Pancreas (tissue), 10 donors: ENCODE measurements at places on chromosomes 16 and 17. TPM values are rescaled to one million over a fixed set of nuclear protein-coding genes. Genes with fewer than 3 reads are reported as not detected.
A peak's percentile ranks its signal among the peaks of the same experiment; 100 is the strongest.

DNA sequence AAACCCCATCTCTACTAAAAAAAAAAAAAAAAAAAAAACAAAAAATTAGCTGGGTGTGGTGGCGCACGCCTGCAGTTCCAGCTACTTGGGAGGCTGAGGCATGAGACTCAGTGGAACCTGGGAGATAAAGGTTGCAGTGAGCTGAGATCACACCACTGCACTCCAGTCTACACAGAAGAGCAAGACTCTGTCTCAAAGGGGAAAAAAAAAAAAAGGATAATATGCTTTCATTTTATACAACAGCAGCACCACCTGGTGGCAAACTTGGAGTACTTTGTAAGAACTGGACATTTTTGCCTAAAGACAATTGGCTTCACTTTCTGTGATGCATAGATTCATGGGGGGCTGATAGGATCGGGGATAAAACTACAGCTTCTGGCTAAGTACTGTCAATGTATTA, 8.5 kb downstream of the CHTF8 start:
- DNase-seq: no peak

DNA sequence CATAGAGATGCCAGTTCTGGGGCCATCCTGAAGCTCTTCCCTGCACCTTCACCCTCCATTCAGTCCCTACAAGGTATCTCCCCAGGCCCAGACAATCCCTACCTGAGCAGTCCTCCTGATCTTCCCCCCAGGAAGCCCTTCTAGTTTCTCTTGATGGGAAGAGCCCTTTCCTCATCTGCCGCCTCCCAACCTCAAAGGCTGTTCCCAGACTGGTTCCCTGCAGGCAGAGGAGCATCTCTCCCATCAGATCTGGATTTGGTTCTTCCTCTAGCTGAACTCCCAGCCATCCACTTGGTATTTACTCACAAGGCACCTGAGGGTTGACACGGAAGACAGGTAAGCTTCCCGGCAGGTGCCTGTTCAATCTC, 24.6 kb upstream of the PHB1 start:
- no peak for DNase-seq

- no peak for DNase-seq
Measured at GRCh38 chr17:76491271-76492122, 9.7 kb downstream of the RHBDF2 start.

DNA sequence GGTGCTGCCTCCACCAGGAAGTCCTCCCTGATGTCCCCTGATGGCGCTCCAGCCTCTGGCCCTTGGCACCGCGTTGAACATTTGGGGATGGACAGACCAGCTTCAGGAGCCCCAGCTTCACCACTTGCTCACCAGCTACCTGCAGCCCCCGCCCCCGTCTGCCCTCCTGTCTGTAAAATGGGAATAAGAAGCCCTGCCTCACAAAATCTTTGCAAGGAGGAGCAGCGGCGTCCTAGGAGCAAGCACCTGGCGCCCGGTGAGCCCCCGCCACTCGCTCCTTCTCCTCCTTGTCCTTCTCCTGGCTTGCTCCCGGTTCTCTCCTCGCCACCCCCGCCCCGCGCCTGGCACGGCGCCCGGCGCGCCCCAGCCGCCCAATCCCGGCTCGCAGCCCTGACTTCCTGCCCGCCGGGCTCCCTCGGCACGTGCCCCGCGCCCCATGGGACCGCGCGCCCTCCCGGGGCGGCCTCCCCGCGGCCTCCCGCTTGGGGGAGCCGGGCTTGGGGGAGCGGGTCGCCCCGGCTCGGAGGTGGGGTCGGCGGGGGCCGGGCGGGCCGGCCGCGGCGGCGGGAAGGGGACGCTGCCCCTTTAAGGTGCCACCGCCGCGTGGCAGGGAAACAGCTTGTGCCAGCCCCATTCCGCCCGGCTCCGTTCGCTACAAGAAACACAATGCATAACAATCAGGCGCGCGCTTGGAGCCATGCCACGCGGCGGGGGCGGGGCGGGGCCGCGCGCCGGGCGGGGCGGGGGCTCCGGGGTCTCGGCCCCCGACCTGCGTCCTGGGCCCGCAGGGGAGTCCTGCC, 9.1 kb upstream of the PPP1R1B start:
- DNase-seq: peak; percentile 89

DNA sequence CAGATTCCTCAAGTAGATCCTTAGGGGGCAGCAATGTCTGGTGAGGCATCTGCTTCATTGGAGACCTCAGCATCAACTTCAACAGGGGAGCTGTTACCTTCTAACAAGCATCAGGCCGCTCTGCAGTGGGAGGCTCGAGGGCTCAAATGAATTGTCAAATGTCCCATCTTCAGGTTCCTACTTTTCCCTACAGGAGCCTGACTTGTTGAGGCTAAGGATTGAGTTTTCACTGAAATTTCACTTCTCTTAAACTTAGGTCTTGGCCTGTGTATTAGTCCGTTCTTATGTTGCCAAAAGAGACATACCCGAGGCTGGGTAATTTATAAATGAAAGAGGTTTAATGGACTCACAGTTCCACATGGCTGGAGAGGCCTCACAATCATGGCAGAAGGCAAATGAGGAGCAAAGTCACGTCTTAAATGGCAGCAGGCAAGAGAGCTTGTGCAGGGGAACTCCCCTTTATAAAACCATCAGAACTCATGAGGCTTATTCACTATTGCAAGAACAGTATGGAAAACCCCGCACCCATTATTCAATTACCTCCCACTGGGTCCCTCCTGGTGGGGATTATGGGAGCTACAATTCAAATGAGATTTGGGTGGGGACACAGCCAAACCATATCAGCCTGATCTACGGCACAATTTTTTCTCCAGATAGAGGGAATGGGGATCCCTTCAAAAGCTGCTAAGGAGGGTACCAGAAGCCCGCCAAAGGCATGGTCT, 5.1 kb upstream of the CD300LD start:
- no peak for DNase-seq

- DNase-seq: no peak
Measured at GRCh38 chr17:64174686-64175456, 44.9 kb upstream of the ERN1 start.

DNA sequence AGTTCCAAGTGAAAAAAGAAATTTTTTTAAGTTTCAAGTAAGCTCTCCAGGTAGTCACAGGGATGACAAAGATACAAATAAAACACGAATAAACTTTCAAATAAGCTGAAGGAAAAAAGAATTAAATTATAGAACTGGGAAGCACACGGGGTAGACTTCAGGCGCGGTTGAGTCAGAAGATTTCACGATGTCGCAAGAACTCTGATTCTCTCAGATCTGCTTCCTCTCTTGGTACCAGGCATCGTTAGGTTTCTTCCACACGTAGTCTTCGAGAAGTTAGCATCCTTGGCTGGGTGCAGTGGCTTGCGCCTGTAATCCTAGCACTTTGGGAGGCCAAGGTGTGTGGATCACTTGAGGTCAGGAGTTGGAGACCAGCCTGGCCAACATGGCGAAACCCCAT, 784.1 kb upstream of the RBFOX1 start:
- DNase-seq: no peak

GRCh38 chr17:36133602-36134236, 30.1 kb downstream of the CCL4 start:
- DNase-seq: no peak

Gene SALL1
- 0.55 TPM for total RNA-seq

Gene SPATA32
- not detected for total RNA-seq

Gene DRC7
- 0.28 TPM for total RNA-seq

Gene TM4SF5
- not detected for total RNA-seq

Gene HOXB6
- total RNA-seq: 0.86 TPM

Gene DOC2A
- 0.47 TPM for total RNA-seq

Gene KRT25
- not detected for total RNA-seq
